ENCODE measurements at places on chromosomes 4 and X. TPM values are rescaled to one million over a fixed set of nuclear protein-coding genes. Genes with fewer than 3 reads are reported as not detected.

The TCEAL1 gene
- total RNA-seq, result 47.3 TPM

The GYPE gene
- total RNA-seq, result 0.23 TPM

The MID2 gene
- total RNA-seq, result 45.0 TPM

The F11 gene
- total RNA-seq, result not detected

The SPANXN3 gene
- not detected for total RNA-seq

The UGT2A1 gene
- not detected for total RNA-seq
